NCI-H748 treated with DMSO at 0.1 percent for 48 hours (cell line): ENCODE measurements at places on chromosomes 2 and 18.

GRCh38 chr2:7639476-7639875, 722.3 kb downstream of the RNF144A start:
- DNase-seq, result no peak

DNA sequence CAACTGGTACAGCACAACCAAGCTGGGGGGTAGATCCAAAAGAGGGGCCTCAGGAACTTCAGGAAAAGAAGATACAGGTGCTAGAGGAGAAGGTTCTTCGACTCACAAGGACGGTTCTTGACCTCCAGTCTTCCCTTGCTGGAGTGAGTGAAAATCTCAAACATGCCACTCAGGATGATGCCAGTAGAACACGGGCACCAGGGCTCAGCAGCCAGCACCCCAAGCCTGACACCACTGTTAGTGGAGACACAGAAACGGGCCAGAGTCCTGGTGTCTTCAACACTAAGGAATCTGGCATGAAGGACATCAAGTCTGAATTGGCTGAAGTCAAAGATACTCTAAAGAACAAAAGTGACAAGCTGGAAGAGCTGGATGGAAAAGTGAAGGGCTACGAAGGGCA, 43.8 kb downstream of the EMILIN2 start:
- DNase-seq, result no peak

DNA sequence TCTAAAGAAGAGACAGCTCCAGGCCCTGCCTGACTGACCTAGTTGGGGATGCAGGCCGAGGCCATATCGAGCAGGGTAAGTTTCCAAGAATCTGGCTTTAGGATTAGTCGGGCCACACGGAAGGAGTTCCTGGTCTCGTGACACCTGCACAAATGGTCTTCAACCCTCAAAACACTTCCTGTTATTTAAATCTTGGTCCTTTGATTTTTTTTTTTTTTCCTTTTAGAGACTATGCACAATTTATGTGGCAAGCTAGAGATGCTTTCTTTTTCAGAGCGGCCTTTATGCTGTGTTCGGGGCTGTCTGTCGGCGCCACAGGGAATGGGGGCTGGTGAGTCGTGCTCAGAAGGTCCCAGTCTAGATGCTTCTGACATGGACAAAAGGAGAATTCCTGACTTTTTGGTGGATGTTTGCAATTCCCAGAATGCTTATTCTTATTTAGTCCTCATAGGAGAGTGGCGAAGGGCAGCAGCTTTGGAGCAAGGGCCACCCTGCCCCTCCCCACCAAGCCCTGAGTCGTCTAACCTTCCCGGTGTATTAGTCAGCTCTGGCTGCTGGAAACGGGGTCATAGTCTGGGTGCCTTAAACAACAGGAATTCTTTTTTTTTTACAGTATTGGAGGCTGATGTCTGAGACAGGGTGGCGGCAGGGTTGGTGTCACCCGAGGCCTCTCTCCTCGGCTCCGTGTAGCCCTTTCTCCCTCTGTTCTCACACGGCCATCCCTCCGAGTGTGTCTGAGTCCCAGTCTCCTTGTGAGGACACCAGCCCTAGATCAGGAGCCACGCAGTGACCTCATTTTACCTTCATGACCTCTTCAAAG, 27.4 kb downstream of the HPCAL1 start:
- no peak for DNase-seq

DNA sequence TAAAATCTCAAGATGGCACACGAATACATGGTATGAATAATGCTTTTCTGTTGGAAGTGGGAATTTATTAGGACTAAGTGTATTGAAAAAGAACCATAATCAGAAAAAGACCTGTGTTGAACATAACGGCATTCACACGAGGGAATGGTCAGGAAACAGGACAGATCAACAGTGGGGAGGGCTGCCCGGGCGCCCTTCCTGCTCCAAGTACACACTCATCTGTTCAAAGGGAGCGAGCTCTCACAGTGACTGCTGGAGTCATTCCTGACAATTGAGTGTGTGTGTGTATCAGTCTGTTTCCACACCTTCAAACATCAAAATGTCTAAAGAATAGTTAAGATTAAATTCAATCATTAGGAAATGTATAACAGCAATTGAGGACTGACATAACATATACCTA, 167.2 kb downstream of the HDAC4 start:
- no peak for DNase-seq

DNA sequence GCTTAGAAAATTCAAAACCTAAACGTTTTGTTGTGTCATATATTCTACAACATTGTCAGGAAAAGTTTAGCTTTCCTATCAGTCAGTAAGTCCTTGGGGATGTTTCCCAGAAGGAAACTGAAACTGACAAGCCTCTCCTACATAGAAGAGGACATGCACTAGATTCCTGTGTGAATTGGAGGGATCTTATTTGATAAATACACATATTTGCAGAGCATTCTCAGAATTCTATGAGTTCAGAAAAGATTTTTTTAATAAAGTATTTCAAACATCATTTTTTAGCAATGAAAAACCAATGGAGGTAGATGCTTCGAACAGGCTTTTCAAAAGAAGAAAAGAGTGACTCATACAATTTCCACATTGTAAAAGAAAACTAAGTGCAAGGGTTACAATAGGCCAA, 1706.7 kb downstream of the SUCLG1 start:
- DNase-seq, result no peak

DNA sequence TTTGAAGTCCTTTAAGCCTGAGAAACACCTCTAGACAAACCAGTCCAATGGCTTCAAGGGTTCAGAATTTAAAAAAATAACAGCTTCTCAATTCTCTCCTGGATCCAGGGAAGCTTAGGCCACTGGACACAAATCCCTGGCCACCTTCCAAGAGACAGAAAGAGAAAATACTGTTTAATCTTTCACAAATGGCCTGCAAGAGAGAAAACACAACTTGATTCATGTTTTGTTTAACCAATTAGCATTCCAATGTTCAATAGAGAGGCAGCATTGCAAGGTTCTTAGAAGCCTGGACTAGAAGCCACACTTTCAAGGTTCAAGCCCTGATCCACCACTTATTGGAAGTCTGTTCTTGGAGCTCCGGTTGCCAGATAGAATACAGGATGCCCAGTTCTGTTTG, 109.0 kb upstream of the PARD3B start:
- no peak for DNase-seq

- DNase-seq, result no peak
Measured at GRCh38 chr2:216551234-216552068, 52.8 kb downstream of the RPL37A start.

DNA sequence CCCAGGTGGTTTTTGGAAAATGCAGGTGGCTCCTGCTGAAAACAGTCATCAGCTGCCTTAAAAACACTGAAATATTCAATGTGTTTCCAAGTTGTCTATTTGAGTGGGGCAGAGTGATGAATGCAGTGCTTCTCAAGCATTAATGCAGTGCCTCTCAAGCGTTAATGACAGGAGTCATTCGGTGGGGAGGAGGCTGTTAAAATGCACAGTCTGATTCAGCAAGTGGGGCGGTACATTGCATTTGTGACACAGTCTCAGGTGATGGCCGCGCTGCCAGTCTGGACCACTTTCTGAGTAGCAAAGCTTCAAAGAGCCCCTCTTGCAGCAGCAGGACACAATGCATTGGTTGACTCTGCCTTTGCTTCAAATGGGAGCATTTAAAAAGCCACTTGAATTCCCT, 231.4 kb upstream of the RGPD4 start:
- DNase-seq, result no peak

DNA sequence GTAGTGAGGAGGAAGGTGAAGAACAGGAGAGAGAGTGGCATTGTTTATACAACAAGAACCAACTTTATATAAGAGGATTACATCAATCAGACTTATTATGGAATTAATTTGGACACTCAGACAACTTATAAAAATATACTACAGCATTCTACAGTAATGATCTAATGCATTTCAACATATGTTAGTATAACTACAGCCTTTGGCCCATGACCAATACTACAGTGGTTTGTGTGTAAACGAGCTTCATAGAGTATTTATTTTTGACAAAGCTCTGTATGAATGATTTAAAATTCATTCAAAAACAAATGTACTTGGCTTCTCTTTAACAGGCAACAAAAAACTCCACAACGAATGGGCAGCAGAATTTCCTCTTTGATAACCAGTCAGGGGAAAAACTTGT, 72.8 kb downstream of the ZNF521 start:
- no peak for DNase-seq

- DNase-seq, result no peak
Measured at GRCh38 chr18:3111523-3112240, 98.7 kb upstream of the LPIN2 start.
